LNCaP clone FGC (cell line): ENCODE measurements at places on chromosomes 16 and 17.

GRCh38 chr16:4372001-4372577, 441 bp downstream of the VASN start:
- DNase-seq, result no peak

DNA sequence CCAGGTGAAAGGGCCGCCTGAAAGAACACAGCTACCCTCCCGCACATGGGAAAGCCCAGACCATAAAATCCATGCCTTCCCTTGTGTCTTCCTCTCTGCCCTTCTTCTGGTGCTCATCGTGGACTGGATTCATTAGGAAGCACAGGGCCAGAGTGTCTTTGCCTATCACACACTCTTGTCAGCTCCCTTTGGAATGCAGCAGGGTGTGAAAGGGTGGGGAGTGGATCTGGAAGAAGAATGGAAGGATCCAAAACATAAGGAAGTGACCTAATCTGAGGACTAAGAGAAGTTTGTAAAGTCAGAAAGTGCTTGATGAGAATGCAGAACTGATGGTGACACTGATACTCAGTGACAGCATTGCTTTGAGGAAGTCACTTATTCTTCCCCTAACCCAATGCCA, 1147.3 kb upstream of the GOT2 start:
- no peak for DNase-seq

GRCh38 chr16:51433599-51433998, 282.5 kb upstream of the SALL1 start:
- DNase-seq, result no peak

GRCh38 chr16:68884401-68884800, 41.1 kb downstream of the TANGO6 start:
- no peak for DNase-seq

DNA sequence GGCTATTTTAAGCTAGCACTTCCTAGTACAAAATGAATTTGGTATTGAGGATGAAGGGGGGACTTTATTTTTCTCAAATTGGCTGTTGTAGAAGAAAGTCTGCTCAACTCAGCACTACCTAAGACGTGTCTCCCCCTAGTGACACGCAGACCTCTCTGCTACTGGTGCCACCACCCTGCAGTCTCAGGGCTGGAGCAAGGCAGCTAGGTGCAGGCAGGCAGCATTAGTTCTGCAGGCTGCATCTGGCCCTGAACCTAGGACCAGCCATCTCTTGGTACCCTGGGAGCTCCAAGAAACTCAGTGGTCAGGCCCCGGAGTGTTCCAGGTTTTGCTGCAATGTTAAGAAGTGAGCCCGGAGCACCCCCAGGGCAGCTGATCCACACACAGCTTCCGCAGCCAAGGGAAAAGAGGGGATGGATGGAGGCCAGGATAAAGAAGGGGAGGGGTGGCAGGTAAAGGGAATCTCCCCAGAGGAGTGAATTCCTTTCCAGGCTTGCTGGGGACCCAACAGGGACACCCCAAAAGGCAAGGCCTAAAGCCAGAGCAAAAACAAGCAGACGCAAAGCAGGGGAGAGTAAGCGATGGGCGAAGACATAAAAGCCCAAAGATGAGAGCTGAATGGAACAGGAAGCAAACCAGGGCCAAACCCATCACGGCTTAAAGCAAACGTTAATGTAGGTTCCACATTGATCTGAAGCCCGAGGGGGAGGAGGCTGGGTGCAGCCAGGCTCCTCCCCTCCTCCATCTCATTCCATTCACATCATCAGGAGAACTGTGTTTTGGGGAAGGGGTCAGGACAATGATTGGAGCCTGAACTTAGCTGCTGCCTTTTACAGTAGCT, 200.5 kb downstream of the ZFHX3 start:
- DNase-seq, result no peak

GRCh38 chr16:69626256-69626655, 60.5 kb downstream of the NFAT5 start:
- DNase-seq, result no peak

DNA sequence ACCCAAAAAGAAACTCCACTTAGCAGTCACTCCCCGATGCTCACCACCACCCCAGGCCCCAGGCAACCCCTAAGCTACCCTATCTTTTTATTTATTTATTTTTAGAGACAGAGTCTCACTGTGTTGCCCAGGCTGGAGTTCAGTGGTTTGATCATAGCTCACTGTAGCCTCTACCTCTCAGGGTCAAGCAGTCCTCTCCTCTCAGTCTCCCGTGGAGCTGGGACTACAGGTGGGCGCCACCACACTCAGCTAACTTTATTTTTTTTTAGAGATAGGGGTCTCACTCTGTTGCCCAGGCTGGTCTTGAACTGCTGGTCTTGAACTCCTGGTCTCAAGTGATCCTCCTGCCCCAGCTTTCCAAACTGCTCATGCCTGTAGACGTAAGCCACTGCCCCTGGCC, 14.7 kb upstream of the GLIS2 start:
- DNase-seq, result no peak

DNA sequence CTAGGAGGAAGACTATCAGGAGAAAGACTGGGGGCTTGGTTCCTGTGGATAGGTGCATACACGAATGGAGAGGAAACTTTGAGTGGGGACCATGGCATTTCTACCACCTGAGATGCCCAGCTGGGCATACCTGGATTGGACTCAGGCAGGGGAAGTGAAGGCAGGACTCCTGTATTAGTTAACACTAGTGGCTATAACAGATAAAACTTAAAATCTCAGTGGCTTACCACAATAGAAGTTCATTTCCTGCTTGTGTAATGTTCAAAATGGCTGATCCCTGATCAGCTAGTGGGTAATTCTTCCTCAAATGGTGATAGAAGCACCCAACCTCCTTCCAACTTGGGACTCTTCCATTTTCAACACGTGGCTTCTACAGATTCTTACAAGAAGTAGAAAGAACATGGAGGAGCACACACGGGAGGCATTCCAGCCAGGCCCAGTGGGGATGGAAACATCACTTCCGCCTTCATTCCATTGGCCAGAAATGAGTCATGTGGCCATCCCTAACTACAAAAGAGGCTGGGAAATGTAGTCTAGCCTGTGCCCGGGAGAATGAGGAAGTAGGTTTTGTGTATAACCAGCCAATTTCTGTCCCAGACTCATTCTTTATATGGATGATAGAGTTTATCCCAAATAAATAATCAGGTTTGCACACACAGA, 112.1 kb downstream of the UTP18 start:
- DNase-seq, result peak; percentile 65

GRCh38 chr17:64343833-64344637, 46.6 kb downstream of the PECAM1 start:
- no peak for DNase-seq

DNA sequence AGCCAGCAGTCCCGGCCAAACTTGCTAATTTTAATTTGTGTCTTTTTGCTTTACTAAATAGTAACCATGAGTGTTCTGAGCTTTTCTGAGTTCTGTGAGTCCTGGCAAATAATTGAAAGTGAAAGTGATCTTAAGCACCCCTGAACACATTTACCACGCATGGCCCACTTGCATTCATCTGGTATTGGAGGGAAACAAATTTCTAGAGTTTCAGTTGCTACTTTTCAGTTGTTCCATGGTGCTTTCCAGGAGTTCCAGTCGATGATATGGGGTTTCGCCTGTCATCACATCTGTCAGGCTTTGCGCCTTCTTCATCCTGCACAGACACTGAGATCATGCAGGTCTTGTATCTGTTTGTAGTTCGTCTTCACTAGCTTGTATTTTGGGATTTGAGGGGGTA, 44.1 kb downstream of the CRLF3 start:
- no peak for DNase-seq

DNA sequence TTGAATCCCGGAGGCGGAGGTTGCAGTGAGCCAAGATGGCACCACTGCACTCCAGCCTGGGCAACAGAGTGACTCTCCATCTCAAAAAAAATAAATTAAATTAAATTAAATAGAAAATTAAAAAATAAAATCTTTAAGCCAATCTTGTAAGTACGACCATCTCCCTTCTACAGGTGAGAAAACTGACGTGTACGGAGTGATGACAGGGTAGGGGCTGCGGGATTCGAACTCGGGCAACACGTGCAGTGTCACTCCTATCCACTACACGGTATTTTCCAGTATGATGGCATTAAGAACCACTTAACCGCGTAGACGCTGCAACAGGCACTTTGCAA, 762 bp downstream of the WDR59 start:
- DNase-seq, result no peak

- no peak for DNase-seq
Observed at GRCh38 chr16:83989300-83989699, 21.3 kb downstream of the NECAB2 start.

GRCh38 chr16:13312063-13312462, 410.7 kb downstream of the SHISA9 start:
- no peak for DNase-seq

DNA sequence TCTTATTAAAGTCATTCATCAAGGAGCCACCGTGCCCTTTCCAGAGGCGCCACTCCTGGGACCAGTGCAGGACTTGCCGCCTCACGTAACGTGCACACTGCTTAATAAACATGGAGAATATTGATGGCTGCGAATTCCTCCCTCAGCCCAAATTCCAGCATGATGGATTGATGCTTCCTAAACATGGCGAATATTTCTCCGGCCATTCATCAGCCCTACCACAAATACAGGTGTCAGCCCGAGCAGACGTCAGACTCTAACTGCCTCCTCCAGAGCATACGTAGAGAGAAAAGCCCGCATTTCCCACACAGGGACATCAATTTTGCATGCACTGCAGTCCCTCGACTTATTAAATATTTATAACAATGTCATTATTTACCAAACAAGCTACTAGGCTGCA, 97.0 kb downstream of the USP31 start:
- no peak for DNase-seq

GRCh38 chr17:60819447-60820130, 141.9 kb downstream of the BCAS3 start:
- DNase-seq, result no peak

DNA sequence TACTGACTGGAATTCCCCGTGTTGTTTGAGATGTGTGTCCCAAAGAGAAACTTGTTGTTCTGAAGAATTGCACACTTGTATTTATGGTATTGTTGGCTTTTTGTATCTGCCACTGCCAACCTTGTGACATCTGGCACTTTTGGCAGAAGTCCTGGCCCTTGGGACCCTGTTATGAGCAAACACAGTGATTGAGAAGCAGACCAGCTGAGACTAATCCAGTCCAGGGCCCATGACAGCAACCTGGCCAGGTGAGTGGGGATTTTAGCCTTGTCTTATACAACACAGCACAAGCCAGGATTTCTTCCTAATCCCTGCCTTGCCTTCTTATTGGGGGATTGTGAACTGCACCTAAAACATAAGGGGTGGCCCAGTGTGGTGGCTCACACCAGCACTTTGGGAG, 80.0 kb downstream of the NTN1 start:
- DNase-seq, result no peak

DNA sequence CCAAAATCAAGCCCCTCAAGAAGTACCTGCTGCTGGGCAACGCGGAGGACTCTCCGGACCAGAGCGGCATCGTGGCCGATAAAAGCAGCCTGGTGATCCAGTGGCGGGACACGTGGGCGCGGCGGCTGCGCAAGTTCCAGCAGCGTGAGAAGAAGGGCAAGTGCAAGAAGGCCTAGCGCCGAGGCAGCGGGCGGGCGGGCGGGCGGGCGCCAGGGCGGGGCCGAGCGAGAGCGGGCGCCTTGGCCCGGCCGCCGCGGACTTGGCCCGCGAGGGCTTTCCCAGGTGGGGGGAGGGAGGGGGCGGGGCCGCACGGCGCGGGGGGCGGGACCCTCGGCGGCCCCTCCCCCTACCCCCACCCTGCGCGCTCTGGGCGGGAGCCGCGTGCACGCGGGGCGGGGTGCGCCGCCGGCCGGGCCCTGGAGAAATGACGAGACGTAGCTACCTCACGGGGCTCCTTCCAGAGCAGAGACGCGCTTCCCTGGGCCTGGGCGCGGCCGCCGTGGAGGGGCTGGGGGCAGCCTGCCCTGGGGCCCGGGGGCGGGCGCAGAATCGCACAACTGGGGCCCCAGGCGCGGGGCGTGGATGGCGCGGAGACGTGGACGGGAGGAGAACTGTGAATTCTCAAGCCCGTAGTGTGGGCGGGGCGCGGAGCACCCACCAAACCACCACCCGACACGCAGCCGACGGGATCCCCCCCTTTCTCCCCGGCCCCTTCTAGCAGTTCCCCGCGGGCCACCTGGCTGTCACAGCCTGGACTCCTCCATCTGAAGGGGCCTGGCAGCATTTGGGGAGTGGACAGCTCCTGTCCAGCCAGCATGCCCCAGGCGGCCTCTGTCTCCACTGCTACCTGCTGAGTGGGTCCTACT, 218.7 kb downstream of the NTN1 start:
- DNase-seq, result no peak

- no peak for DNase-seq
Observed at GRCh38 chr16:19968891-19969683, 84.4 kb upstream of the GPRC5B start.

GRCh38 chr17:48100591-48101011, 677 bp downstream of the CBX1 start:
- DNase-seq, result peak; percentile 76

DNA sequence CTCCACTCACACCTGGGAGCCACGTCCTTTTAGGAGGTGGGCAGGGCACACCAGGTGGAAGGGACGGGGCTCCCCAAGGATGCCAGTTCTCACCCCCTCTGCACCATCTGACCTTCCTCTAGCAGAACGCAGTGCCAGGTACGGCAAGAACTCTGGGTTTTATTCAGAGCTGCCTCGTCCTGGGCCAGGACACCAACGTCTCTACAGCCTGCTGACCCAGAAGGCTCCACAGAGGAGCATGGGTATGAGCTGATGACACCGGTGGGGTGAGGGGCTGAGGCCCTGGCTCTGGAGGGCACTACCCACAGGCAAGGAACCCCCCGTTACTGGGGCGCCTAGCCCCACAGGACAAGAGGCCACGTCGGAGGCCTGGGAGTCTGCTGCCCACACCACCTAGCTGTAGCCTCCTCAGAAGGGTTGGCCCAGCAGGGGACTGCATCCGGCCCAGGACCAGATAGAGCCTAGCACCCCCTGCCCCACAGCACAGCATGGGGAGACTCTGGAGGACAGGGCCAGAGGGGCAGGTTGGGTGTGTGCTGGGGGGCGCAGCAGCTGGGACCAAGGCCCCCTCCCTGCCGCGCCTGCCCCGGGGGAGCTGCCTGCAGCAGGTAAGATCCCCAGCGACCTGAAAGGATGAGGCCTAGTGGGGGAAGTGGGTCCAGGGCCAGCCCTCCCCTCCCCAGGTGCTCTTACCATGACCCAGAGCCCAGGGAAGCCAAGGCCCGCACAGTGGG, 13.9 kb downstream of the BCAR1 start:
- DNase-seq, result no peak

- no peak for DNase-seq
Observed at GRCh38 chr16:65837464-65837863, 529.0 kb upstream of the CDH5 start.

- DNase-seq, result no peak
Observed at GRCh38 chr16:64150193-64150592, 971.7 kb downstream of the CDH11 start.
